ENCODE measurements at places on chromosomes 4 and X.

- DNase-seq: no peak
Observed at GRCh38 chr4:69718396-69719271, 41.8 kb downstream of the SULT1B1 start.

GRCh38 chrX:31227250-31227649 is 155.4 kb upstream of the FTHL17 start:
- DNase-seq: no peak

- DNase-seq: no peak
Observed at GRCh38 chr4:173367946-173368345, 2.8 kb upstream of the SAP30 start.

GRCh38 chr4:15674926-15675325 is 6.7 kb upstream of the FAM200B start:
- no peak for DNase-seq

- DNase-seq: no peak
Observed at GRCh38 chr4:24260133-24260715, 324.1 kb downstream of the DHX15 start.

- no peak for DNase-seq
Observed at GRCh38 chrX:140815868-140816267, 106.3 kb downstream of the LINC00632 start.

DNA sequence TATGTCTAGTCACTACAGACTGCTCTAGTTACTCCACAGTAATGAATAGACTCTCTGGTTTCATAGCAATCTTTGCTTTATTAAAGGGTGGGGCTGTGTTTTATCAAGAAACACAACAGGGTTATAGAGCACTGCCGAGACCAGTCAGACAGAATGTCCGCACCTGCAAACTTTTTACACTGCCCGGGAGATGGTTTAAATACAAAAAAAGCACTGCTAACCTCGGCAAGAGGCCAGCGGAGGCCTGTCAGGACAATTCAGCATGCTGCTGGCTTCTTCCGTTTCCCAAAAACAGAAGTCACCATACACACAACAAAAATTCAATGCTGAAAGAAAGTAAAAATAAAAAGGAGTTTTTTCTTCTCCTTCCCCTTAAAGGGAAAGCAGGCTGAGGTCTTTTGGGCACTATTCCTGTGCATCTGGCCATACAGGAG is 67.4 kb downstream of the IRF2 start:
- no peak for DNase-seq

GRCh38 chrX:115339441-115340025 is 50.0 kb downstream of the LUZP4 start:
- no peak for DNase-seq

GRCh38 chr4:47390428-47391125 is 72.9 kb downstream of the COMMD8 start:
- DNase-seq: no peak

DNA sequence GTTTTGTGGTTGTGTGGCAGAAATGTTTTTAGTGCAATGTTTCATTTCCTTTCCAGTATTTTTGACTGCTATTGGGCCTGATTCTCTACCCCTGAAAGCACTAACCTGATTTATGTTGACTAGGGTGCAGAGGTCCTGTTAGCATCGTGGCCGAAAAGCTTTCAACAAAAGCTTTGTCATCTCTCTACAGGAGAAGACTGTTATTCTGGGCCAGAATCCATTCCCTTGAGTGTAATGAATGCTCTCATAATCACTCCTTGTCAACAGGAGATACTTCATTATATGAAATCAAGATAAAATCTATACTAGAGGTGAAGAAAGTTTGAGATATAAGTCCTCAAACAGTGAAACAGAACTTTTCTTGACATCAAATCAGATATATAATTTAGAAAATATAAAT is 195.5 kb downstream of the ZNF330 start:
- DNase-seq: no peak

- no peak for DNase-seq
Observed at GRCh38 chr4:1321486-1321885, 25.5 kb upstream of the UVSSA start.

Measured in activated naive CD8-positive, alpha-beta T cell treated with anti-CD3 and anti-CD28 coated beads for 36 hours (primary cell).